ENCODE measurements at places on chromosomes 7 and 10.

- DNase-seq: no peak
Measured at GRCh38 chr10:3802526-3803265, 17.7 kb upstream of the KLF6 start.

GRCh38 chr10:59631237-59631636 lies 78.4 kb downstream of the SLC16A9 start:
- no peak for DNase-seq

GRCh38 chr7:29189743-29190201 lies 4.8 kb upstream of the CHN2 start:
- no peak for DNase-seq

GRCh38 chr7:156356551-156356950 lies 284.0 kb upstream of the RNF32 start:
- DNase-seq: no peak

- DNase-seq: no peak
Measured at GRCh38 chr10:83835945-83836745, 303.2 kb upstream of the GHITM start.

- no peak for DNase-seq
Measured at GRCh38 chr10:50604809-50605208, 18.9 kb downstream of the SGMS1 start.

- DNase-seq: no peak
Measured at GRCh38 chr10:26627324-26627723, 70.2 kb upstream of the PDSS1 start.

- DNase-seq: peak; percentile 91
Measured at GRCh38 chr7:115346685-115347084, 424.8 kb downstream of the MDFIC start.

DNA sequence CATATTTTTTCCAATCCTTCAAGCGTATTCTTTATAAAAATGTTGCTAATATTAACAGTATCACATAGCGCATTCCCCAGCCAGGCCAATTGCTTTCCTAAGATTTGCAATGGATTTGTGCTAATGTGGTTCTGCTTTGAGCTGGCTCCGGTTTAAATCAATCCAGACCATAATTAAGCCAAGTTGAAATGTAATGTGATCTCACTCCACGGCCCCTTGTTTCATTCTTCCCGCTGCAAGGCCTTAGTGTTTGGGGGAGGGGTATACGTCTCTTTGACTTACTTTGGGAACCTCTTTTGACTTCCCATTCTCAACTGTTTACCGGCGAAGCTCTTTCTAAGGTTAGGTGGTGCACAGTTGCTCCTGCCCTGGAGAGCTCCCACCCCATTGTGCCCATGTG lies 86.4 kb downstream of the PRPF18 start:
- no peak for DNase-seq

DNA sequence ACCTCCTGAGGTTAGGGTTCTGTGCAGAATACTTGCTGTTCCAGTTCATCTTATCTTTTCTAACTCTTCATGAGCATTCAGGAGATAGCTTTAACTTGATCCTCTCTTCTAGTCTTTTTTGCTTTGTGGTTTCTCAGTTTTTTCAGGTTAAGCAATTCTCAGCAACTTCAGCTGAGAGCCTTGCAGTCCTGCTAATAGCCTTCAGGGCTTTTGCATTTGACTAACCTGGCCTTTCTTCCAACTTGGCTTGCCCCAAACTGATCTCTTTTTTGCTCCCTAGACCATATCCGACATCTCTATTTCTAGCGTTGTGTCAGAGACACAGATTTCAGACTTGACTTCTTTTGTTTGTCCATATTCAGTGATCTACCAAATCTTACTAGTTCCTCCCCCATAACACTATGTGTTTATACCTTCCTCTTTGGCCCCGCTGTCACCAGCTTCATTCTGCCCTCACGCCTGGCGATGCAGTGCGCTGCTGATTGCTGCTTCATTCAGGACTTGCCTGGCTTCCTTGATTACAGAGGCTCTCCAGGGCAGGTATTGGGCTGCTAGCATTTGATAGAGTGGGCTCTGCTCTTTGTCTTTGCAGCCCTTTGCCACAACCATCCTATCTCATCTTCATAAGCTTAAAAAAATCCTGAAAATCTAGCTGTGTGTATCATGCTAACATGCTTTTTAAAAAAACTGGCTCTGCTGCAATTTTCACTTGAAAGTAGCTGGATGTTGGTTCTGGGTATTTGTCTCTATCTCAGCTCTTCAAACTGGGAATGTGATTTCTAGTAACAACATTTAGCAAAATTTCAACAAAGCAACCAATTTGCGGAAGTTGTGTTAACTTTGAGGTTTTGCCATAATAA lies 9.6 kb downstream of the CUL1 start:
- no peak for DNase-seq

Measured in BJ (cell line).